ENCODE measurements at places on chromosomes 7 and 10. TPM values are rescaled to one million over a fixed set of nuclear protein-coding genes. Genes with fewer than 3 reads are reported as not detected.
A peak's percentile ranks its signal among the peaks of the same experiment; 100 is the strongest.

DNA sequence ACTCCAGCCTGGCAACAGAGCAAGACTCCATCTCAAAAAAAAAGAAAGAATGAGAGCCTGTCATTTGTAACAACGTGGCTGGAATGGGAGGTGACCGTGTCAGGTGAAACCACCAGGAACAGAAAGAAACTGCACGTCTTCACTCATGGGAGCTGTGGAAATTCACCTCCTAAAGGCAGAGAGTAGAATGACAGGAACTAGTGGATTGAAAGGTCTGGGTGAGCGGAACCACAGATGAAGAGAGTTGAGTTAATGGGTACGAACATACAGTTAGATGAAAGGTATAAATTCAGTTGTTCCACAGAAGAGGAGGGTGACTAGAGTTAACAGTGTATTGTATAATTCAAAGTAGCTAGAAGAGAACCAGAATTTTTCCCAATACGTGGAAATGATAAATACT is 78.6 kb downstream of the MAD1L1 start:
- H3K4me3 ChIP-seq: no peak overlapping the region
- no peak overlapping the region for H3K27ac ChIP-seq
- H3K36me3 ChIP-seq: no peaks in the 10 kb centered on the region
- no peaks in the 10 kb centered on the region for H3K27me3 ChIP-seq
- H3K4me1 ChIP-seq: no peaks in the 10 kb centered on the region
- no peak for DNase-seq

DNA sequence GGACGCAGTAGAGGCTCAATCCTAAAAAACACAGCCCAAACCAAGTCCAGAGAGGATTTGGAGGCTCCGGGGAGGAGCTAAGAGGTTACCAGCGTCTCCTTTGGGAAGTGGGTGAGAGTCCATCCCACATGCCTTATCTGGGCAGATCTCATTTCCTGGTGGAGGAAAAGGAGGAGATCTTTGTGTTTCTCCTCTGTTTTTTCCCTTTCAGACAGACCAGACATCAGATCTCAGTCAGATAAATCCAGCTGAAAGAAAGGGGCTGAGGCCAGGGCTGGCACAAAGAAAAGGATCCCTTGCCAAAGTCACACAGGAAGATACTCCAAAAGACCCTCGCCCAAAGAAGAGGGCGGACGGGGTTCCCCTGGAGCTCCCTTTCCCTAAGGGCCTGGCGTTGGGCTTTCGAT is 58.3 kb upstream of the COMTD1 start:
- H3K4me1 ChIP-seq: peaks cover 50% of the 10 kb centered on the region
- no peaks in the 10 kb centered on the region for H3K27me3 ChIP-seq
- H3K4me3 ChIP-seq: peak overlapping the region; percentile 61
- H3K27ac ChIP-seq: peak overlapping the region; percentile 98
- H3K36me3 ChIP-seq: no peaks in the 10 kb centered on the region

- H3K27ac ChIP-seq: peak overlapping the region; percentile 100
- no peaks in the 10 kb centered on the region for H3K36me3 ChIP-seq
- H3K4me1 ChIP-seq: peaks cover 38% of the 10 kb centered on the region
- peak; percentile 99 for DNase-seq
Measured at GRCh38 chr7:129948877-129949291, 3.9 kb downstream of the UBE2H start.

DNA sequence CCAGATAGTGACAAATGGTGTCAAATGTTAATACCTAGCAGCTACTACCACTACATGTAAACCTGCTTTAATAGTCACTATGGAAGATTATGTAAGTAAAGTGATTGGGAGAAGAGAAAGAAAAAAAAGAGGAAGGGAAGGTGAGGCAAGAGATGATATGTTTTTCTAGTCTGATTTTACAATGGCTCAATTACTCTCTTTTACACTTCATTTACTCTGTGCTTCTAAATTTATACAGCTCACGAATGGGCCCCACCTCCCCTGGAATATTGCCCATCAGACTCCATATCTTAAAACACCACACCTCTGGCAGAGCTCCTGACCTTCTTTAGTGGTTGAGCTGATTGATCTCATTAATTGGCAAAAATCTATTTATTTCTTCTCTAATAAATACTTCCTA is 28.0 kb upstream of the IKZF1 start:
- no peak overlapping the region for H3K4me3 ChIP-seq
- H3K27me3 ChIP-seq: peaks cover 23% of the 10 kb centered on the region
- H3K27ac ChIP-seq: no peak overlapping the region

- DNase-seq: no peak
- H3K27ac ChIP-seq: no peak overlapping the region
- H3K4me1 ChIP-seq: no peaks in the 10 kb centered on the region
- H3K36me3 ChIP-seq: no peaks in the 10 kb centered on the region
- H3K27me3 ChIP-seq: no peaks in the 10 kb centered on the region
Measured at GRCh38 chr7:121151774-121152221, 163.3 kb downstream of the CPED1 start.

- no peak overlapping the region for H3K4me3 ChIP-seq
- DNase-seq: no peak
- no peaks in the 10 kb centered on the region for H3K4me1 ChIP-seq
- no peaks in the 10 kb centered on the region for H3K36me3 ChIP-seq
- no peak overlapping the region for H3K27ac ChIP-seq
Measured at GRCh38 chr10:42933448-42934340, 143.2 kb upstream of the RET start.

DNA sequence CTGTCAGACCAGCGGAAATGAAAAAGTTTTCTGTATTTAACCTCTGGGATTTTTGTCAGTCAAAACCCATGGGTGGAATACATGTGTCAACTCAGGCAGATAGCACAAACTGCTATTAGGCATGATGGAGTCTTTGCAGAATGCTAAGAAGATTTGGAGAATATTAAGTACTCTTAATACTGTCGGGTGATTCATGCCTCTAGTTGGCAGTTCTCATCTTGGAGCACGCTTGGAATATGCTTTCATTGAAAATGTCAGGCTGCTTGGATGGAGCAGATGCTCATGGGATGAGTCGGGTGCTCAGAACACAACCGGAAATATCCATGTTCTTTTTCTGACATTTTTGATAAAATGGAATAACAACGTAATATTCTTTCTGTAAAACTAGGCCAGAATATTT is 27.6 kb upstream of the PRKG1 start:
- no peak overlapping the region for H3K27ac ChIP-seq
- H3K4me3 ChIP-seq: no peak overlapping the region
- no peaks in the 10 kb centered on the region for H3K4me1 ChIP-seq
- DNase-seq: no peak
- no peaks in the 10 kb centered on the region for H3K27me3 ChIP-seq
- H3K36me3 ChIP-seq: no peaks in the 10 kb centered on the region

GRCh38 chr10:132972986-132973902 is 30.9 kb upstream of the CFAP46 start:
- no peak for DNase-seq
- no peak overlapping the region for H3K4me3 ChIP-seq
- H3K4me1 ChIP-seq: no peaks in the 10 kb centered on the region
- no peaks in the 10 kb centered on the region for H3K36me3 ChIP-seq
- H3K27me3 ChIP-seq: peaks cover 90% of the 10 kb centered on the region

- no peaks in the 10 kb centered on the region for H3K27me3 ChIP-seq
- no peaks in the 10 kb centered on the region for H3K36me3 ChIP-seq
- no peaks in the 10 kb centered on the region for H3K4me1 ChIP-seq
- no peak overlapping the region for H3K27ac ChIP-seq
Measured at GRCh38 chr10:64277536-64277935, 756.3 kb downstream of the REEP3 start.

Gene POMZP3
- total RNA-seq: 12.0 TPM

Data from PC-9 (cell line).